ENCODE measurements at places on chromosomes 1 and 21. TPM values are rescaled to one million over a fixed set of nuclear protein-coding genes. Genes with fewer than 3 reads are reported as not detected.

The PLA2G2D gene
- not detected for total RNA-seq

The PDPN gene
- not detected for total RNA-seq

The BSND gene
- not detected for total RNA-seq

The MCOLN2 gene
- total RNA-seq = 35.5 TPM

The MPL gene
- total RNA-seq = not detected

The DDOST gene
- total RNA-seq = 176 TPM

The CGN gene
- 0.31 TPM for total RNA-seq

The SFN gene
- 0.50 TPM for total RNA-seq

The SELL gene
- 66.8 TPM for total RNA-seq

The BTBD19 gene
- total RNA-seq = 1.7 TPM

The TSSK3 gene
- 0.36 TPM for total RNA-seq

The KLF17 gene
- total RNA-seq = not detected

The IRF6 gene
- total RNA-seq = 8.6 TPM

The OR2L3 gene
- total RNA-seq = not detected

The ROR1 gene
- not detected for total RNA-seq

The KIF17 gene
- total RNA-seq = not detected

The ZSWIM5 gene
- 1.4 TPM for total RNA-seq

The OR2W3 gene
- 0.47 TPM for total RNA-seq

The GSTM1 gene
- not detected for total RNA-seq

The NUAK2 gene
- total RNA-seq = 2.5 TPM

The CELA3B gene
- total RNA-seq = not detected

The PDE9A gene
- total RNA-seq = 2.2 TPM

The SETD4 gene
- 18.2 TPM for total RNA-seq

The GADD45A gene
- 28.3 TPM for total RNA-seq

The TMEM125 gene
- not detected for total RNA-seq

The PDC gene
- total RNA-seq = not detected

The MYOM3 gene
- total RNA-seq = not detected

The UBASH3A gene
- 9.2 TPM for total RNA-seq

The SLC30A2 gene
- not detected for total RNA-seq

The TTC39A gene
- 0.78 TPM for total RNA-seq

The SELE gene
- total RNA-seq = not detected

The CACHD1 gene
- 0.14 TPM for total RNA-seq
